AML-193 (cell line): ENCODE measurements at places on chromosomes 3 and 15.

DNA sequence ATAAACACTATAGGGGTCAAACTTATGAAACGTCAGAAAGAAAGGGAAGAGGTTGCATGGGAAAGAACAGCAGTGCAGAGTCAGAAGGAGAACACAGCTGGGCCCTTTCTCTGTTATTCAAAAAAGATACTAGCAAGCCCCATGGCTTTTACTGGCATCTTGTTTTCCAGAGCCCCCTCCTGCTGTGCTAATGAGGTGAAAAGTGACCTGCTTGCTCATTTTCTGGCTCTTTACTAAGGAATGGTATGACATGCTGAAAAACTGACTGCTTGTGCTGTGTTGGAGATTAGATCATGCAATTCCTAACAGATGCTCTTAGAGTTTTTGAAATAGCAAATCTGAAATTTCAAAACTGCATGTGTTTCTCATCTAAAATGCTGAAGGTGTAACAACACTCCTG, 541.6 kb upstream of the ALCAM start:
- no peak for DNase-seq

DNA sequence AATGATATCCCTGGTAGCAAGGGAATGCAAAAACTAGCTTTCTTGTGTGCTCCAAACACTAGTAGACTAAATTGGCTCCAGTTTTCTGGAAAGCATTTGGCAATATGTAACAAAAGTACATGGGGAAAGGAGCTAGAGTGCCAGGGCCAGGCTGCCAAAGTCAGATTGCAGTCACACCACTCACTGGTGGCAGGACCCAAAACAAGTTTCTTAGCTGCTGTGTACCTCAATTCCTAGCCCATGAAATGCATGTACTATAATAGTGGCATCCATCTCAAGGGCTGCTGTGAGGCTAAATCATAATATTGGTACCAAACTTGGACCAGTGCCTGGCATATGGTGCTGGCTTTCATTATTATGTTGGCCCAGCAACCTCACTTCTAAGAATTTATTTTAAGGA, 49.3 kb downstream of the CLDN18 start:
- DNase-seq, result no peak

DNA sequence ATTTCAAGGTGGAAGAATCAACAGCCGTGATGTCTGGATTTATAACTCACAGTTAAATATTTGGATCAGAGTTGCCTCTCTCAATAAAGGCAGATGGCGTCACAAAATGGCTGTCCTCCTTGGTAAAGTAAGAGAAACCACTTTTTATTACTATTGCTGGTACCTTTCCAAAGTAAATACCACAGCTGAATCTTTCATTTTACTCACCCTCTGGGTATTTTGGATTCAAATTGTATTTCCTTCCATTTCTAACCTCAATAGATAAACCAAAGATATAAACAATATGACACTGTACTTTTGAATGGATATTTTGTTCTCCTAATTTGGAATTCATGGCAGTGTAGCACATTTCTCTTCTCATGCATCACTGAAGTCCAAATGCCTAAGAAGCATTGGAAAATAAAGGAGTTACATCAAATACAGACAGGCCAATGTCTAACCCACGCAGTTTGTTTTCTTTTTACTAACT, 29.5 kb downstream of the KLHL24 start:
- DNase-seq, result no peak

DNA sequence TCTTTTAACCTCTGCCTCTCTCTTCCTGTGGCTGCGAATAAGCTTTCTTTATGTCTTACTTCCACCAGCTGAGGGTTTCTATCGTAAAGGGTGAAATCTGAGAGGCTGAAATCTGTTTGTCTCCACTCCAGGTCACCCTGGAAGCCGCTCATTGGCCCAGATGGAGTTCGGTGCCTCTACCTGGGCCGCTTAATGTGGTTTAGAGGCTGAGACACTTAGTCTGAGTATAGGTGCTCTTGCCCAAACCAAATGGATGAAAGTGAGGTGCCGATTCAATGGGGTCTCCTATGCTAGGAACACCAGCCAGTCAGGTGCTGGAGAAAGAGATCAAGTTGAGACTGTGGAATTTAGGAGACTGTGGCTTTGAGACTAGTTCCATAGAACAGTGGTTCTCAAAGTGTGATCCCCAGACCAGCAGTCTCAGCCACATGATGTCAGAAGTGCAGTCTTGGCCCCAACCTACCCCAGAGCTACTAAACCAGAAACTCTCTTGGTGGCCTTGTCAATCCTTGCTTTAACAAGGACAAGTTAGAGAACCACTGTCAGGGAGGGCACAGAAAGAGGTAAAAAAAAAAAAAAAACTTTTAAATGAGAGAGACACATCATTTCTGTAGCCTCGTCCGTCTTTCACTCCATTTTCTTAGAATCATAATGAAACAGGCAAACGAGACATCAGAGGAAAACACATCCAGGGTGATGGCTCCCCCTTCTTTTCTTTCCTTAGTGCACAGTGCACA, 54.9 kb upstream of the CCR2 start:
- DNase-seq, result no peak

DNA sequence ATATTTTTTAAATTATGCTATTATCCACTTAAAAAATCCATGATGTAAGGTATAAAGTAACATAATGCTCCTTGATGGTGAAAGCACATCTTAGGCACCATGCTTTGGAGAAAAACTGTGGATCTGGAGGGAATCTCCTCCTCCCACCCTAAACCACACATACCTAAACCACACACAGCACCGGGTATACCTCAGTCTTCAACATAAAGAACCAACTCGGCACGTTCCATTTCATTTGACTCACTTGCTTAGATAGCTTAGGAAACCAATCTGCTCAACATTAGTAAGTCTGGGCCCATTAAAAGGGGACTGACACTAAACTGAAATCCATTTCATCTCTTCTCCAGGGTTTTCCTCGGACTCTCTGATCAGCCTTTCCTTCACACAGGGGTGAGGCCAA, 945.7 kb upstream of the CFAP20DC start:
- DNase-seq, result no peak

- no peak for DNase-seq
Observed at GRCh38 chr3:51977446-51978142, 2.7 kb downstream of the ABHD14A start.

DNA sequence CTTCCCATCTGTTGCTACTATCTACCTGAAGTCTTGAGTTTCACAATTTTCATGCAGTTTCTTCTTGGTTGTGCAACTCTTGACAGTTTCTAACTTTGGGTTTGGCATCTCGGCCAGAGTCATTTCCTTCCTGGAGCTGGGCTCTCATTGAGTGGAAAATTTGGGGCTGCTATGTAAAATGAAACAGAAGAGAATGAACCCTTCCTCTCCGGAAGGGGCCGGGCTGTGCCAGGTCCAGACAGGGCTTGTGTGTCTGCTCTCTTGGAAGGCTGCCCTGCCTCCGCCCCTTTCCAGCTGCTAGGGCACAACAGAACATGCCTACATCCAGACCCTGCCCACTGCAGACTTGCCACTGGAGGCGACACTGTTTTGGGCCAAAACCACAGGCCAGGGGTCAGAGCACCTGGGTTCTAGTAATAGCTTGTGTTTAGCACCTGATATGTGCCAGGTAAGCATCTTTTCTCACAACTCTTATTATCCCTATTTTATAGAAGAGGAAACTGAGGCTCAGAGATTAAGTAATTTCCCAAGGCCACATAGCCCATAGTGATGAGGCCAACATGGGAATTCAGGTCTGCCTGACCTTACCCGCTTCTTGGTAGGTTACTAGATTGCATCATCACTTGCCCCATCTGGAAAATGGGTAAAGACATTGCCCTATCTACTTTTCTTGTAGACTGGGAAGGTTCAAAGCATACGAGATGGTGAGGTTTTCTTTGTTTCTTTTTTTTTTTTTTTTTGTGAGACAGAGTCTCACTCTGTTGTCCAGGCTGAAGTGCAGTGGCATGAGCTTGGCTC, 25.0 kb downstream of the IRAK2 start:
- peak; percentile 100 for DNase-seq

DNA sequence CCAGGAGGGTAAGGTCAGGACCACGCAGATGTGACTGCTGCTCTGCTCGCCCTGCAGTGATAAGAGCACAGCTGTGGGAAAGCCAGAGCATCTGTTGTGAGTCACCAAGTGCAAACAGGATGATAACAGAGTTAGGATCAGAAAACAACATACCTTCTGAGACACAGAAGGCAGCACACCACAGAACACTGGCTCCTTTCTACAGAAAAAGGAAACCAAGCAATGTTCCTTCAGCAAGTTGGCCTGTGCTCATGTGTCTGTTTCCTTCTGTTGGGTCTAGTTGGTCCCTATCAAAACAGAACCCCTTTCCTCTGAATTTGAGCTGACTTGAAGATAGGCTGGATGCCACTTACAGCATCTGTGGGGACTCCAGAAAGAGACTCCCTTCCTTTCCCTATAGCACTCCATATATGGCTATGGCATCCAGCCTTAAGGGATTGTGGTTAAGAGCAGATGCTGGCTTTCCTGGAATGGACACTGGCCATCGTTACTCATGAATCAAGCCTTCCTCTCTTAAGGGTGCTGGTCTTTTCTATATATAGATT, 440.7 kb upstream of the THBS1 start:
- DNase-seq, result no peak

DNA sequence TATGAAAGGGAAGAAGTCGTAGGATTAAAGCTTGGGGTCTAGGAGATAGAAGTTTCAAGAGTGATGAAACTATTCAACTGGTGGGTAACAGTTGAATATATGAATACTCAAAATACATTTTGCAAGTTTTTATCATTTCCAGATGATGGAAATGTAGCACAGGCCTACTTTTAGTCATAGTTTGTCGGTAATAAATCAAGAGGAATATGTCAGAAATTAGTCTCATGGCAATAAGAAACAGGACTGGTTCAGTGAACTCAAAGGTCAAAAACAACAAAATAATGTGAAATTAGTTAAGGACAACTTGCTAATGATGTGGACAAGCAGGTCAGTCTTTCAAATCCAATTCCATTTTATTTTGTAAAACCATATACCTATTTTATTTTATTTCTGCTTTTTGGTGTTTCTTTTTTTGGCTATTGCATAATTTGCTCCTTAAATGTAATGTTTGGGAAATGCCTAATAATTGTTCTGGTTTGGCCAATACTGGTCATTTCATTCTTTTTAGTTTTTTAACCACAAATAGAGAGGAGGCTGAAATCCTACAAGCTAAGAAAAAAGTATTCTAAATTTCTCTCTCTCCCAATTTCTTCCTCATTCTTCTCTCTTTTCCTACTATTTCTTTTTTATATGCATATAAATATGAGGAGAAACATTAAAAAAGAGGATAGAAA, 195.2 kb upstream of the ARHGEF26 start:
- DNase-seq, result no peak

GRCh38 chr15:65054333-65055200, 9.4 kb downstream of the SLC51B start:
- peak; percentile 32 for DNase-seq
